Dermis microvascular lymphatic vessel endothelial cell (primary cell): ENCODE measurements at places on chromosomes 16 and 17. TPM values are rescaled to one million over a fixed set of nuclear protein-coding genes. Genes with fewer than 3 reads are reported as not detected.

The ASB16 gene
- not detected in 2 replicates for total RNA-seq

The TCAP gene
- 0.26 and 0.51 TPM in 2 replicates for total RNA-seq

The EFCAB5 gene
- 0.13 and 0.25 TPM in 2 replicates for total RNA-seq

The KRT9 gene
- not detected in 2 replicates for total RNA-seq

The CA7 gene
- not detected in 2 replicates for total RNA-seq
